Effector memory CD4-positive, alpha-beta T cell (primary cell): ENCODE measurements at places on chromosomes 5 and 9.

- no peak for DNase-seq
Measured at GRCh38 chr5:13932561-13932960, 11.9 kb downstream of the DNAH5 start.

GRCh38 chr9:85405566-85405950 lies 336.2 kb downstream of the AGTPBP1 start:
- no peak for DNase-seq

GRCh38 chr5:21254161-21254560 lies 1266.2 kb upstream of the CDH18 start:
- no peak for DNase-seq

GRCh38 chr9:84271921-84272556 lies 68.5 kb downstream of the SLC28A3 start:
- DNase-seq: no peak

GRCh38 chr9:97978371-97979130 lies 4.6 kb upstream of the ANP32B start:
- no peak for DNase-seq

DNA sequence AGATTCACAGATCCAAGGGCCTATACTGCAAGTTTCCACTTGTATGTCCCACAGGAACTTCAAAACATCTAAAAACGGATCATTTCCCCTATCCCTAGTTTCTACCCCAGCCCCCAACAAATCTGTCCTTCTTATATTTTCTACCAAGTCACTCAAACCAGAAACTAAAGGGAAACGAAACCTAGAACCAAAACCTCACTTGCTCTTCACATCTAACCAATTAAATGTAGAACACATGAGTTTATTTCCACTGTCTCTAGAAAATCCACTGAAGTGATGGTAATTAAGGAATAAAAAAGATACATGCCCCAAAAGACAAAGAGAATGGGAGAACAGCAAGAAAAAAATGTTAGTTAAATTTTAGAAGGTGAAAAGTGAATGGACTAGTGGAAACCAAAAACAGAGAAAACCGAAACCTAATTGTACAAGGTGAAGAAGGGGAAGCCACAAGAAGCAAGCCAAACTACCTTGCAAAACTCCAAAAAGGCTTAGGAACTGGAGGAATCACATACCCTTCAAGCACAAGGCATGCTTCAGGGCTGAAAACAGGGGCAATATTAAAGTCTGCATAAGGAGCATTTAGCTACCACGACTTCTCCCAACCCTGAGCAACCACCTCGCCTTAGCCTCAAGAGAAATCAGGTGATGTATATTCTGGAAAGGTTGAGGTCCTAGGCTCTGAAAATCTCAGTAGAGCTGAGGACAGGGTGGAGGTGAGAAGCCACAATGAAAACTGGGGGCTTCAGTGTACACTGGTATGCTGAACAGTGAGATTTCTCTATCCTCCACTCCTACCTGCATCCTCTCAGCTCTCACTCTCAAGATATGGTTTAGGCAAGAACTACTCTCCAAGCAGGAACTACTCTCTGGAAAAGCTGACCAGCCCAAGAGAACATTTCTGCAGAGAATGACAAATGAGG lies 11.1 kb downstream of the SMU1 start:
- DNase-seq: no peak

DNA sequence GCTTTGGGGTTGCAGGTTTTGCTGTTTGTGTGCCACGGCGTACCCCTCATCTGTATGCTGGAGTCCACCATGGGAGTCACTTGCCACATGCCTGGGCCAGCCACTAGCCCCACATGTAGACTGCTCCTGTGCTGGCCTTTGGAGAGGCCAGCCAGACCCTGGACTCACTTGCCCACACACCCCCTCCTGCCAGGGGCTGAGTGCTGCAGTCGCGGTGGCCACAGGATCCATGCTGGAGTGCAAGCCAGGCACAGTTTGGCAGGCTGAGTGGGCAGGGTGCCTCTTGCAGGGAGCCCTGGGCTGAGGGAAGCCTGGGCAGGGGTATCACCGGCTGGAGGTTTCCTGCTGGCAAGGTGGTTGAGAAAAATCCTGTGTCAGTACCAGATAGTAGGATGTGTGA lies 25.6 kb upstream of the GCNT1 start:
- DNase-seq: no peak

- DNase-seq: no peak
Measured at GRCh38 chr5:6873359-6873758, 160.1 kb downstream of the TENT4A start.

GRCh38 chr9:26163931-26164330 lies 485.7 kb upstream of the TUSC1 start:
- no peak for DNase-seq

- no peak for DNase-seq
Measured at GRCh38 chr5:174589599-174589998, 134.8 kb upstream of the MSX2 start.

DNA sequence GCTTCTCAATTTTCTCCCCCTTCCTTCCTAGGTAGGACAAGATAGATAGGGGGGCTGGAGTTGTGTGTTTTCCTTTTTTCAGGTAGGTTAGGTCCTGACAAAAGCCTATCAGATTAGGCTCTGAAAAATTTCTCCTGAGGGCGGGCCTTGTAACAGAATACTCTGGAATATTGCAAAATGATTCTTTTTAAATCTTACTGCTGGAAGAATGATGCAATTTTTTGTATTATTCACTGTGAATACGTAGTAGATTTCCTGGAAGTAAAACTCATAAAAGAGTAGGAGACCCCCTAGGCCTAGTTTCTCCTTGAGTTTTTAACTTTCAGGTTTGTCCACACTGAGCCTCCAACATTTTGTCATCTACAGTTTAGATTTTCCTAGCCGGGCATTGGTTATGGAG lies 1701.8 kb downstream of the EFNA5 start:
- no peak for DNase-seq

DNA sequence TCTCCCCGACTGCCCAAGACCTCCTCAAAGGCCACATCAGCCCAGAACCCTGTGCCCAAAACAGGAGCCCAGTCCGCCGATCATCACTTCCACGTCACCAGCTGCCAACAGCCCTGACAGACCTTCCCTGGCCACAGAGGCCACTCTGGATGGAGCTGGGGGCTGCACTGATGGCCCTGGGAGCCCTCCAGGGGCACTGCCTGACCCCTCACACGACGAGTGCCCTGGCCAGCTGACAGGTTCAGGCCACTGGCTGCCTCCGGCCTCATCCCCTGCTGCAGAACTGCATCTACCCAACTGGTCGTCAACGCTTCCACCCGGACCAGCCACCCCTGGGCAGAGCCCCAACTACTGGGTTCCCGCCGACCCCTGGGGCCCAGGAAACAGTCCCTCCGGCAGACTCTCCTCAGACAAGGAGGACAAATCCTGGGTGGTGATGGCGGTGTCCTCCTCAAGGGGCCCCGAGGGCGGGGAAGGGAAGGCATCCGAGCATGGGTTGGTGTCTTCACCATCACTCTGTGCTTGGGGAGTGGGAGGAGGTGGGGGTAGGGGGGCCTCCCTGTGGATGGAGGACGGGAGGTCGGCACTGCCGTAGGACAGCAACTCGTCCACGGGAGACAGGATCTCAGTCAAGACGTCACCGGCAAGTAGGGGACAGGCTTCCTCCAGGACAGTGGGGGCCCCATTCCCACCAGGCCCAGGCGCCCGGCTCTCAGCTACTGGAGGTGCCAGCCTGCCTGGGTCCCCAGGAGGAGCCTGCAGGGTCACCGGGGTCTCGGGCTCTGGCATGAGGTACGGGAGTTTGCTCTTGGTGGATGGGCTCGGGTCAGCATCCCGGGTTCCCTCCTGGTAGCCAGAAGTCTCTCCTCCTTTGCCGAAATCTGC lies 7.9 kb upstream of the QSOX2 start:
- DNase-seq: no peak

GRCh38 chr5:24225051-24225450 lies 419.7 kb downstream of the CDH10 start:
- DNase-seq: no peak

GRCh38 chr9:26133537-26133936 lies 455.3 kb upstream of the TUSC1 start:
- no peak for DNase-seq

GRCh38 chr5:124627815-124628595 lies 118.4 kb downstream of the ZNF608 start:
- DNase-seq: no peak

DNA sequence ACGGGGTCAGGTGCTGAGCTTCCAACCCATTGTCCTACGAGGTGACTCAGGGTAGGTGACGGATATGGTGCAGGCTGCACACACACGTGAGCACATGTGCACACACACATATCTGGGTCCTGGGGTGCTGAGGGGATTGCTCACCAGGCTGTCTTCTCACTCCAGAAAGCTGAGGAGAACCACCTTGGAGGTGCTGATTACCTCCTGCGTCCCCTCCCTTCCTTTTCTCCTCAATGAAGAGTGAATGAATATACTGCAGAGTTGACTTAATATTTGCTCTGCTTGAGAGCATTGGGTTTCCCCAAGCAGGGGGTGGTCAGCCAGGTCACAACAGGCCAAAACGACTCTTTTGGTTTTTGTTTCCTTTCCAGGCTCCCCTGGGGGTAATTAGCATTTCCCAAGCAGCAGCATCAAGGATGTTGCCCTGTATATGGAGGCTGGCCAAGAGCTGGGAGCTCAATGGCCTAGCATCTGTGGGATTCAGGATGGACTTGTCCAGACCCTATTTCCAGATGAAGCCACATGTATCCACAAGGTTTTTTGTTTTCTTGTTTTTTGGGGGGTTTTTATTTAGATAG lies 49.7 kb downstream of the PDZD2 start:
- DNase-seq: no peak

- DNase-seq: no peak
Measured at GRCh38 chr5:60544142-60544541, 155.8 kb downstream of the DEPDC1B start.

DNA sequence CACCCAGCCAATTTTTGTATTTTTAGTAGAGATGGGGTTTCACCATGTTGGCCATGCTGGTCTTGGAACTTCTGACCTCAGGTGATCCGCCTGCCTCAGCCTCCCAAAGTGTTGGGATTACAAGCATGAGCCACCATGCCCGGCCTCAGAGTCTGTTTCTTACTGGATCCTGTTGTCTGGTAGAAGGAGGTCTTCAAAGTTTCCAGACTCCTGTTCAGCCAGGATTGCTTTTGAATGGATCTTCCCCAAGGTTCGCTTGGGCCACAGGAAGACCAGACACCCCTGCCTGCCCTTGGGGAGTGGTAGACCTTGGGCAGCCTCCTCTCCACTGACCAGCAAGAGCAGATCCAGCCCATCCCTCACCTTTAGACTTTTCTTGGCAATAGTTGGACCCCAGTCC lies 7.6 kb upstream of the LCN2 start:
- no peak for DNase-seq

GRCh38 chr9:23665635-23666034 lies 160.4 kb downstream of the ELAVL2 start:
- DNase-seq: no peak

DNA sequence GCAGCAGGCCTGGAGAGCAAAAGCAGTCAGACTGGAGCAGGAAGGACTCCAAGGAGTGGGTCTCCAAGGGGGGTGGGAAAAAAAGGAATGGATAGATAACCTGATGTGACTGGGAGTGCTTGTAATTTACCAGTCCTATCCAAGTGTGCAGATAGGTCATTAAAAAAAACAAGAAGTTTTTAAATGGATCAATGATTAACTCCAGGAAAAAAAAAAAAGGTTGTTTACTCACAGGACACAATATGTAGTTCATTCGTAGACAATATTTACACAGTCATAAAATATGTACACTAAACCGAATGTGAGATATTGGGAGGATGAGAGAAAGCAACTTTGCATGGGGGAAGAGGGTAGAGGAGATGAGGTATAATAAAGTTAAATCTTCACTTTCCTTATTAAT lies 20.4 kb downstream of the ZBTB5 start:
- no peak for DNase-seq

GRCh38 chr5:83924171-83924570 lies 203.5 kb upstream of the HAPLN1 start:
- no peak for DNase-seq

DNA sequence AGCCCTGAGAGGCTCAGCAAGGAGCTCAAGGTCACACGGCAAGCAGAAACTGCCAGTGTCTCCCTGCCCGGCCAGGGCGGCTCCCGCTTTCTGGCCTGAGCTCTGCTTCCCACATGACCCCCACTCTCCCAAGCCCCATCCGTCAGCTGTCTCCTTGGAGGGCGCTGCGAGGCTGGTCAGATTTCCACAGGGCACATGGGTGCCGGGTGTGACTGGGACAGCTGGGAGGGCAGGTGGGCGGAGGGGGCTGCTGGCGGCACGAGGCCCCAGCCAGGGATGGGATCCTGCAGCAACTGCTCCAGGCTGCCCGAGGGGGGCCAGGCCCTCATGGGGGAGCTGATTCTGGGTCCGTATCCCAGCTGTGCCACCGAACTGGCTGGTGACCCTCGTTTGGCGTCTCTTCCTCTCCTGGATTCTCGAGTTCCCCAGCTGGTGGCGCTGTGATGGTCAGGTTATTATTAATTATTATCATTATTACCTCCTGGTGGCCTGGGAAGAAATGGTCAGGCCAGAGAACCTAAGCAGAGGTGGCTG lies 12.9 kb upstream of the WDR38 start:
- no peak for DNase-seq

GRCh38 chr9:126488881-126489404 lies 124.8 kb upstream of the LMX1B start:
- no peak for DNase-seq

GRCh38 chr9:116336133-116336862 lies 182.7 kb downstream of the PAPPA start:
- no peak for DNase-seq

GRCh38 chr9:127847178-127847510 lies 7.3 kb downstream of the ENG start:
- no peak for DNase-seq

- no peak for DNase-seq
Measured at GRCh38 chr5:119016125-119016774, 27.9 kb upstream of the DTWD2 start.

DNA sequence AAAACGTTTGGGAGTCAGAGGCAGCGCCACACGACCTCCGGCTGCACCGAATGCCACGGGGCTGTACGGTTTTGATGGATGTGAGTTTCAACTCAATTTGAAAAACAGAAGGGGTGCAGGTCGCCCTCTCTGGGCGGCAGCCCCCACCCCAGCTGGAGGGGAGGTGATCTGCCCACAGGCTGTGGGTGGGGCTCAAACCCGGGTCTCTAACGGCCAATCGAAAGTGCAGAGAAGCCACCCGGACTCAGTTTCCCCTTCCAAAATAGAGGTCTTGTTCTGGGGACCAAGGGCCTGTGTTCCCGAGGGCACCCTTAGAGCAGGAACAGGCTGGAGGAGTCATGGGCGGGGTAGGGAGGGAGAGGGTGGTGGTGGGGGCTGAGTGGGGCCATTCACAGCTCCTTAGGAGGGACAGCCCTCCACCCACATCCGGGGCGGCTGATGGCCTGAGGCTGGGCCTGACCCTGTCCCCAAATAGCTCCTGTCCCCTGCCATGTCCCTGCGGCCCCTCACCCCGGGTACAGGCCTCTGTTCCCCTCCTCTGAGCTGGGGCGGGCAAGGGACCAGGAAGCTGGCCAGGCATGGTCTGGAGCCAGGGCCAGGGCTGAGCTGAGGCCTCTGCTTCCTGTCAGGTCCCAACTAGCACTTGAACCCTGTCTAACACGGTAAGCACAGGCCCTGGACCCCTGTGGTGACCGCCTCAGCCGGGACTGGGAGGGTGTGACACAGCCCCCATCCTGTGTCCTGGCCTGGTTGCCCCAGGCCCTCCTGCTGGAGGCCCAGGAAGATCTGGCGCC lies 22.6 kb upstream of the NOTCH1 start:
- no peak for DNase-seq
